ENCODE measurements at places on chromosomes 16 and 17. TPM values are rescaled to one million over a fixed set of nuclear protein-coding genes. Genes with fewer than 3 reads are reported as not detected.
A peak's percentile ranks its signal among the peaks of the same experiment; 100 is the strongest.

The CRYM gene
- total RNA-seq: 4.1 TPM

The CCDC200 gene
- not detected for total RNA-seq

The PIPOX gene
- total RNA-seq: 1.8 TPM

The CLEC19A gene
- total RNA-seq: not detected

The DNAH2 gene
- total RNA-seq: 0.88 TPM

The FOXO3B gene
- total RNA-seq: 8.7 TPM

The SRSF2 gene
- total RNA-seq: 88.7 TPM

The GDPD3 gene
- total RNA-seq: 0.88 TPM

The PLLP gene
- under 0.01 TPM for total RNA-seq

- DNase-seq: no peak
These were observed 69.9 kb downstream of the RPTOR start for GRCh38 chr17:80614332-80615047.

DNA sequence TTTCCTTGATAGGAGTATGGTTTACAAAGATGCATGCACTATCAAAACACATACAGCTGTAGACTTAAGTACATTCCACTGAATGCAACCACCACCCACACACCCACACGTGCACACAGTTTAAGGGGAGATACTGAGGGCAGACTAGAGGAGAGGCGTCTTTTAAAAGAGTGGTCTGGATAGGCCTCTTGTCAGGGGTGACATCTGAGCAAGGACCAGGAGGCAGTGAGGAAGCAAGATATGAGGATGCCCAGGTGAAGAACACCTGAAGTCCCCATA lies 12.6 kb downstream of the MPHOSPH6 start:
- DNase-seq: no peak

- no peak for DNase-seq
These were observed 2.5 kb downstream of the CISD3 start for GRCh38 chr17:38732376-38733281.

- no peak for DNase-seq
These were observed 410.7 kb downstream of the TMEM114 start for GRCh38 chr16:8179615-8180014.

GRCh38 chr17:77733576-77734296 lies 224.8 kb upstream of the TNRC6C start:
- no peak for DNase-seq

GRCh38 chr17:15507896-15508295 lies 40.5 kb upstream of the CDRT4 start:
- DNase-seq: no peak

- peak; percentile 63 for DNase-seq
These were observed 948 bp downstream of the LUC7L start for GRCh38 chr16:228151-228851.

- no peak for DNase-seq
These were observed 25.8 kb downstream of the COX4I1 start for GRCh38 chr16:85825326-85825725.

- DNase-seq: peak; percentile 45
These were observed 204.9 kb upstream of the KCNJ16 start for GRCh38 chr17:69870091-69870530.

DNA sequence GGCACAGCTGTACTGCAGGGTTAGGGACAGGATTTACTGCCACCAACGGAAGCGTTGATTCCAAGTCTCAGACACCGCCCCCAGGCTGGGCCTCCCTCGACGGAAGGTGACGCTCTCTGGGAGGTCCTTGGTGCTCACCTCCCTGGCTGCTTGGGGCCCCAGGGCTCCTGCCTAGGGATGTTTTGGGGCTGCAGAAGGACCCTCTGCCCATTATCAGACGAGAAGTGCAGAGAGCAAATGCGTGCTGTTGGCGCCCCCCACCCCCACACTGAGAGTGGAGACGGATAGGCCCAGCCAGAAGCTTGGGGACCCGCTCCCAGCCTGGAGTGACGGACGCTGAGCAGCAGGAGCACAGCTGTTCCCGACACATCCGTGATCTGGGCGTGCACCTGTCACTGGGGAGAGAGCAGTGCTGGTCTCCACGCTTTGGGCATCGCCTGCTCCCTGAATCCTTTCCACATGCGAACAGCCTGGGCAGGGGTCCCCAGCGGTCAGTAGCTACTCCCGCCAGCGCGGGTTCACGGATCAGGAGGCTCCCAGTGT lies 5.1 kb upstream of the SOX8 start:
- DNase-seq: no peak

- DNase-seq: no peak
These were observed 49.7 kb downstream of the RNF112 start for GRCh38 chr17:19460700-19461099.

- no peak for DNase-seq
These were observed 2.9 kb downstream of the SHISA9 start for GRCh38 chr16:12904329-12904671.

DNA sequence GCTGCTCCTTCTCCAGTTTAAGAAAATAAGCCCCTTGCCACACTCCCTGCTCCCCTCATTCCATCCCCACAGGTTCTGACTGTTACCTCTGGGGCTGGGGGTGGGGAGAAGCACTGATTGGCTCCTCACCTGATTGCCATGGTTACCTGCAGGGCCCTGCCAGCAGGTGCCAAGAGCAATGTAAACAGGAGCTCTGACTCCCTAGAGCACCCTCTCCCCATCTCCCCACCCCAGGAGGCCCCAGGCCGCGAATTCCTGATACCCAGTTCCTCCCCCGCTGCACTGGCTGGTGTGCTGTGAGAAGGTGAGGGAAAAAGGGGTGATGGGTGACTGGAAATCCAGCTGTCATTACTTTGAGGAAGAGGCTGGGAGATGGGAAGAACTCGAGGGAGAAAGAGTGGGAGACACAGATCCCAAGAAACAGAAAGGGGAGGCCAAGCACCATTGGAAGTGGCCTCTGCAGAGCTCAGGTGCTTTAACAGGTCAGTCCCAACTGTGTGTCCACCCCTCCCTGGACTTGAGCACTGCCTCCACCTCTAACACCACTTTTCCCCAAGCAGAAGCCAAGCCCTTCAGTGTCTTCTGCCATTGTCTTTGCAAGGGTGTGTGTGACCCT lies 4.5 kb downstream of the PCGF2 start:
- no peak for DNase-seq

- DNase-seq: peak; percentile 87
These were observed 36.4 kb downstream of the HEATR3 start for GRCh38 chr16:50102051-50102746.

GRCh38 chr16:58492066-58492465 lies 7.9 kb upstream of the NDRG4 start:
- DNase-seq: peak; percentile 59

DNA sequence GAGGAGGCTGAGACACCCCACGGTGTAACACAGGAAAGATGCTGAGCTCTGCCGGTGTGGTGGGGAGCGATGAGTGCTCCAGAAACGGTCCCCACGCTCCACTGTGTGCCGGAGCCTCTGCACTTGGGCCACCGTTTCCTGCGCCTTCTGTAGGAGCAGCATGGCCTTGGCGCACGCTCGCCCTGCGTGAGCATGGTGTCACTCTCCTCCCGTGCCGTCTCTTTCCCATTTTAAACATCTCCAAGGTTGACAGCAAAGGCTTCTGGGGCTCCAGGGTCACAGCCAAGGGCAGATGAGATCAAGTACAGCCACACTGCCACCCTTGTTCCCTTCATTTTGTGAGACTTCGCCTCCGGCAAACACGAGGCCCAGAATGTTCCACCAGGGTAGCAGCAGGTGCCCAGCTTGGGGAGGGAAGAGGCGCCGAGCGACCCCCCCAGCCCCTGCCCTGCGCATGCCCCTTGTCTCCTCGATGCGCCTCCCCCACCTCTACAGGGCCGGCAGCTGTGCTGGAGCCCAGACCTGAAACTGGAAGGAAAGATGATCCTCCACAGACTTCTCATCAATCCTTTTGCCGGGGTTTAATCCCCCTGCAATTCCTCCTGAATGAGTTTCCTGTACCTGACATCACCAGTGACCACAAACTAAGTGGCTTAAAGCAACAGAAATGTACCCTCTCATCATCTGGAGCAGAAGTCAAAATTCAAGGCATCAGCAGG lies 19.9 kb upstream of the OSGIN1 start:
- DNase-seq: peak; percentile 94

DNA sequence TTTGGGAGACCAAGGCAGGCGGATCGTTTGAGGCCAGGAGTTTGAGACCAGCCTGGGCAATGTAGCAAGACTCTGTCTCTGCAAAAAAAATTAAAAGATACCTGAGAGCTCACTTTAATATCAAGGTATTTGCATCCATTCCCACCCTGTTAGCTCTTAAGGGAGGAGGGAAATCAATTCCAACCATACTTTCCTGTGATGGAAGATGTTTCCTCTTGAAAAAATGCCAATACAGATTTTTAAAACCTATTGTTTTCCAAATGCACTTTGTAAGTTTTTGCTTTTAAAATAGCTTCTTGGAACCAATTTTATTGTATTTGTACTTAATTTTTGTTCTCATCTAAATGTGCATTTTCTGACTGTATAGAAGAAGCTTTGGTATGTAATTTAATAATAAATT lies 49.2 kb downstream of the GOSR1 start:
- DNase-seq: no peak

DNA sequence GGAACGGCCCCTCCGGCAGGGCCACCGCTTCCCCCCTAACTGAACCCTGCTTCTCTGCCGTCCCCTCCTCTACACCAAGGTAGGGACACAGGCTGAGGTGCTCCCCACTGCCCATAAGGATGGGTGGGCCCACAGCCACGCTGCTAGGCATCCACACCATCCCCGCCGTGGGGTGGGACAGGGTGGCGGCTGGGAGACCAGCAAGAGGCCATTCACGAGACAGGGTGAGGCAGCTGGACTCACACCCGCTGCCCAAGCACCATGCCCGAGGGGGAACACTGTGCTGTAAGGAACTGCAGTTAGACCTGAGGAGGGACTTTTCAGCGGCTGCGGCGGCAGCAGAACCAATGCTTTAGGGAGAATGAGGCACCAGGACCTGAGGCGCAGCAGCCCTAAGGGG lies 47.5 kb upstream of the RRN3 start:
- peak; percentile 6 for DNase-seq

DNA sequence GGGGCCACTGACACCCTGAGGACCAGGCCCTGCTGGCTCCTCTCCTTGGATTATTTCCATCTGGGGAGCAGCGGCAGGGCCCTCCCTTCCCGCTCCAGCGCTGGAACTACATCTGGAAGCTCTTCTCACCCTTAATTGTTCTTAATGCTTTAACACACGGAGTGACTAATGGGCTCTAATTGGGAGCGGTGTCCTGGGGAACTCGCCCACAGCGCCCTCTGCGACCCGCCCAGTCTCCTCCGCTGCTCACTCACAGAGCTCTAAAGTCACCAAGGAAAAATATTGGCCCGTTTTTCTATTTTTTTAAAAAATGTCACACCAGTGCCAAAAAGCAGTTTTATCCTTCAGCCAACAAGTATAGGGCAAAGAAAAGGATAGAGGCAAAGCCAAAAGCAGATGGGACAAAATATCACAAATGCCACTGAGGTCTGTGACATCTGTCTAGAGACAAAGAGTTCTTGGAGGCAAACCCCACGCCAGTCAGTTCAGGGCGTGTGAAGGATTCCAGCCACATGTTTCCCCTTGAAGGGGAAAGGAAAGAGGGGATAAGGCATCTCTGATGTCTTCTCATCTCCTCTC lies 134.7 kb downstream of the RBFOX3 start:
- peak; percentile 70 for DNase-seq

GRCh38 chr17:16419074-16419928 lies 3.9 kb downstream of the TRPV2 start:
- peak; percentile 97 for DNase-seq

DNA sequence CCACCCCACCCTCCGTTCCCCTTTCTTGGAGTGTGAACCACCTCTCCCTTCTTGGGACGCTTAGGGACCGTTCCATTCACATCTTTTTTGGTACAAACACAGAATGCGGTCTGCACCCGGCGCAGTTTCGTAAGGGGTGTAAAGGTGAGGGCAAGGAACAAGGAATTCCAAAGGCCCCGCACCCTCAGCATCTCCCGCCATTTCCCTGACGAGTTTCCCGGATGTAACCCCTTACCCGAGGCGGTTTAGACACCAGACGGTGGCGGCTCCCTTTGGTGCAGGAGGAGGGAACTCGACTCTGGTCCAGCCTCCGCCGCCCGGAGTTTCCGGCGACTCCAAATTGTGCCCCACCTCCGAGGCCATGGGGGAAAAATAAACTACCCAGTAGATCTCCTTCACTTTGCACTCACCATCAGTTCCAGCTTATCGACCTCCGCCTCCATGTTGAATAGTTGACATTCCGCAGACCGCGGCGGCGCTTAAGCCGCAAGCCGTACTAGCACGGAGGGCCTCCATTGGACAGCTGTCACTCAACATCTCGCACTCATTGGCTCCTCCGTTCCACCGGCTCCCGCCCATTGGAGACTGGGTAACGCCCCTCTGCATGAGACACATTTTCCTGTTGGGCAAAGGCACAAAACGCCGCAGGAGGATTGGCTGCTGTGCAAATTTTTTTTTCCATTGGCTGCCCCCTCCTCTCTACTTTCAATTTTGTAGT lies at the start of gene SKA2:
Gene SKA2, minus strand, starts transcription at position 466 of the 718 bp plus-strand sequence. Its CDS starts 23 bp downstream, at position 443.
- peak; percentile 65 for DNase-seq

DNA sequence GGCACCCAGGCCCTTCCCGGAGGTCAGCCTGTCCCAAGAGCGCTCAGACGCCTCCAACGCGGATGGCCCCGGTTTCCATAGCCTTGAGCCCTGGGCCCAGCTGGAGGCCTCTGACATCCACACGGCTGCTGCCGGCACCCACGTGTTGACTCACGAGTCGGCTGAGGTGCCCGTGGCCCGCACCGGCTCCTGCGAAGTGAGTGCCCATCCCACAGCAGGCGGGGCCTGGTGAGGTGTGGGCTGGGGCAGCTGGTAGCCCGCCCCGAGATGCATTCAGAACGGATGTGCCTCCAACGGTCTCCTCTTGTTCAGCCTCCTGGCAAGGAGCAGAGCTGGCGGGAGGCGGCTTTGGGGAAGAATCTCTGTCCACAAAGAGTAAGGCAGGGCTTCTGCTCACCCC lies 2.7 kb downstream of the WDR90 start:
- DNase-seq: no peak

DNA sequence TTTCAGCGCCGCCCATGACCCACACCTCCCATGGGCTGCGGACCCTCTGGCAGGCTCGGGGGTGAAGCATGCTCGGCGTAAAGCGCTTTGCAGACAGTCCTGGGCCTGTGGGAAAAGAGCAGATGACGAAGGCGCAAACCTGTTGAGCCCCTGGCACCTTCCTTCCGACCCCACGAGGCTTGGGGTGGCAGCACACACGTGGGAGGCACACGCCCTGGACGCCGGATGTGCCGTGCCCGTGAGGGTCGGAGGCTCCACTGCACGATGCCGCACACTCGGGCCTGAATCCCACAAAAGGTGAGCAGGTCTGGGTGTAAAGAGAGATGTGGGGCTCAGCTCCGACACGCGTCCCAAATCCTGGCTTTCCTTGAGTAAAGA lies 71.1 kb downstream of the LMF1 start:
- no peak for DNase-seq
